ENCODE measurements at places on chromosomes 16 and 17.
A peak's percentile ranks its signal among the peaks of the same experiment; 100 is the strongest.

DNA sequence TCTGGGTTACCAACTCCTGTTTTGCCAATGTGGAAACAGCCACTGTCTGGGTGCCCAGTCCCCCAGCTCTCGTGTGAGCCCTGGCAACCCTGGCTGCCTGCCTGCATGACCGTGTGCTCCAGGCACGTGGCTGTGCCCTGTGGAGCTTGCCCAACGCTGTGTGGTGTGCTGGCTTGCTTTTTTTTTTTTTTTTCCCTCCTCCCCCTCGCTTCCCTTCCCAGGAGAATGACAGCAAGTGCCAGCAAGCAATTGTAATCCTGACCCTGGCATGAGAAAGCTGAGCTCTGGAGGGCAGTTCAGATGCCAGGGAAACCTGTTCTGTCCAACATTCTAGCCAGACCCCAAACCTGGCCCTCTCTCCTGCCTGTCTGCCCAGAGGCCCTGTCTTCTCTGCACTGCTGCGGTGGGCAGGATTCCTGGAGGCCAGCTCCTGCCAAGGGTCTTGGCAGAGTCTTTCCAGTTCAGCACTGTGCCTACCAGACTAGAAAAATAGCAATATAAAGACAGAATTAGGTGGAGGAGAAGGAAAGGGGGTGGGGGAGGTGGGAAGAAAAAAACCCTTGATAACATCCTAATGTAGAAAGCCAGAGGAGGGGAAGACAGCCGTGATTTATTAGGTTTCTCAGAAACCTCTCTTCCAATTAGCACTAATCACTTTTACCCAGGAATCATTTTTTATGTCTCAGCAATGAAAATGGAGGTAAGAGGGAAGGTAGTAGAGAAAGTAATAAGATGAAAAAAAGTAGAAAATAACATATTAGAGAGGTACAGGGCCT, 9.0 kb downstream of the HLF start:
- no peak for DNase-seq

- DNase-seq, result peak; percentile 72
These were observed 22.7 kb downstream of the GGA3 start for GRCh38 chr17:75238684-75239191.

GRCh38 chr17:43640491-43641252, 21.1 kb downstream of the MEOX1 start:
- DNase-seq, result no peak

- no peak for DNase-seq
These were observed 108.4 kb downstream of the HS3ST3B1 start for GRCh38 chr17:14409292-14409691.

DNA sequence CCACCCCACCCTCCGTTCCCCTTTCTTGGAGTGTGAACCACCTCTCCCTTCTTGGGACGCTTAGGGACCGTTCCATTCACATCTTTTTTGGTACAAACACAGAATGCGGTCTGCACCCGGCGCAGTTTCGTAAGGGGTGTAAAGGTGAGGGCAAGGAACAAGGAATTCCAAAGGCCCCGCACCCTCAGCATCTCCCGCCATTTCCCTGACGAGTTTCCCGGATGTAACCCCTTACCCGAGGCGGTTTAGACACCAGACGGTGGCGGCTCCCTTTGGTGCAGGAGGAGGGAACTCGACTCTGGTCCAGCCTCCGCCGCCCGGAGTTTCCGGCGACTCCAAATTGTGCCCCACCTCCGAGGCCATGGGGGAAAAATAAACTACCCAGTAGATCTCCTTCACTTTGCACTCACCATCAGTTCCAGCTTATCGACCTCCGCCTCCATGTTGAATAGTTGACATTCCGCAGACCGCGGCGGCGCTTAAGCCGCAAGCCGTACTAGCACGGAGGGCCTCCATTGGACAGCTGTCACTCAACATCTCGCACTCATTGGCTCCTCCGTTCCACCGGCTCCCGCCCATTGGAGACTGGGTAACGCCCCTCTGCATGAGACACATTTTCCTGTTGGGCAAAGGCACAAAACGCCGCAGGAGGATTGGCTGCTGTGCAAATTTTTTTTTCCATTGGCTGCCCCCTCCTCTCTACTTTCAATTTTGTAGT, at the start of gene SKA2:
Gene SKA2 (minus strand): TSS at position 466 of the 718 bp plus-strand sequence. CDS start 23 bp downstream, at position 443.
- DNase-seq, result no peak

GRCh38 chr17:59829217-59830006, 63.3 kb downstream of the TUBD1 start:
- peak; percentile 90 for DNase-seq

DNA sequence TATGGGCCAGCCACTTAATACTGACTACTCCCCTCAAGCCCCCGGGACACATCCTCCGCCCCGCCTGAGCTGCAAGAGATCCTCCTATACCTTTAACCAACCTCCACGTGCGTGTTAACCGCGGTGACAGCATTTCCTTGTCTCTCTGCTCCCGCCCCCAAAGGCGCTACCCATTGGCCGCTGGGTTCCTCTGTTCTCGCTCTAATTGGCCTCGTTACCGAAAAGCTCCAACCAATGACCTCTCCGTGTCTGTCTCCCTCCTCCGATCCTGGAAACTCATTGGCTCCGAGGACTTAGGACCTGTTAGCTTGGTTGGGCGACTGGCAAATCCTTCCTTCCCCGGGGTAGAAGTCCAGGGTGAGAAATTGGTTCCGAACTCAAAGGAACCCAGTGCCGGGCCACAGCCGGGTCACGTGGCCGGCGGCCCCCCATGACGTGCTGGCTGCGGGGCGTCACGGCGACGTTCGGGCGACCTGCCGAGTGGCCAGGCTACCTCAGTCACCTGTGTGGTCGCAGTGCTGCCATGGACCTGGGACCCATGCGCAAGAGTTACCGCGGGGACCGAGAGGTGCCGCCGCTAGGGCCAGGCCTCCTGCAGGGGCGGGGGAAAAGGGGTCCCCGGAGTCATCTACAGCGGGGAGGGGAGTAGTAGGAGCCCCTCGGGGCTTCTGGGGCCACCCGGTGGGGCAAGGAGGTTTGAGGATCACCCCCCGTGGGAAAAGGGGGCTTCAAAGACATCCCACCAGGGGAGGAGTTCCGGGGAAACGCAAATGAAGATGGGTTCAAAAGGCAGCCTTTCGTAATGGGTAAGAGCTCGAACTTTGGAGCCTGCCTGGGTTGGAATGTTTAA, at the start of gene PNPO:
Gene PNPO (plus strand): TSS at position 326 of the 850 bp plus-strand sequence. CDS start 105 bp downstream, at position 431.
- peak; percentile 97 for DNase-seq

- DNase-seq, result peak; percentile 37
These were observed 3.1 kb upstream of the ZNF764 start for GRCh38 chr16:30561089-30561816.

Data from CD4-positive, alpha-beta T cell treated with Interleukin-10 for 1 hour (primary cell).